ENCODE measurements at places on chromosomes 7 and 10.

GRCh38 chr7:139681463-139681755 is 96.4 kb downstream of the HIPK2 start:
- DNase-seq: no peak
- peaks cover 33% of the 10 kb centered on the region for H3K36me3 ChIP-seq
- H3K27ac ChIP-seq: no peak overlapping the region
- H3K4me1 ChIP-seq: peaks cover 51% of the 10 kb centered on the region

DNA sequence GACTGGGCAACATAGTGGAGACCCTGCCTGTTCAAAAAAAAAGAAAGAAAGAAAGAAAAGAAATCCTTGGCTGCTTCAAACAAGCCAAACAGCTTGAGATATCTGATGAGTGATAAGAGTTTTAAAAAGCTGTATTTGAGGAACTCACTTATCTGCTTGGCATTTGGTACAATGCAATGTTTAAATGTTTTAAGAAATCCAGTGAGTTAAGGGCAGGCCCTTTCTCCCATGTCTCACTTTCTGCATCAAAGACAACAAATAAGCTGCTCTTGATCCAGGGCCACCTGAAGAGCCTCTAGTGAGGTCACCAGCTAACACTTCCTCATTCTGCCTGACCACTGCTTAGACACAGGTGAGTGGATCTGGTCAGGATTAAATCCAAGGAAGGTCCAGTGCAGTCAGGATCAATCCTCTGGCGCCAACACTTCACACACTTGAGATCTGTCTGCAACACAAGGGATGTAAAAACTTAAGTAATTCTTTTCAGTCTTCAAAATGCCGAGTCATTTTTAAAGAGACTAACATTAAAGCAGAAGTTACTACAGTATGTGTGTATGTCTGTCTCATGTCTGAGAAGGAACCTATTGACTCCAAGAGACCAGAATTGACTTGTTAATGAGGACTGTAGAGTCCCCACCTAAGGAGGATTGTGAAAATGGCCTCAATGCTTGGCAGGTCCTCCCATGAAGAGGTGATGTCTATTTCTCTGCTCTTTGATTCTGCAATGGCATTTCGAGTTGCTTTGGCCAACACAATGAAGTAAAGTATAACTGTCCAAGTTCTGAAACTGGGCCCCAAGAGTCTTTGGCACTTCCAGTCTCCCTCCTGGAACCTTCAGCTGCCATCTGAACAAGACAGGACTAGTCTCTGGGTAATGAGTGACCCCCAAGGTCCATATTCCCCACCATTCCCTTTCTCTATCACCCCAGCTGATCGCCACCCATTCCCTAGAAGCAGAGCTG is 43.1 kb downstream of the CREB3L2 start:
- no peak for DNase-seq
- H3K27me3 ChIP-seq: no peaks in the 10 kb centered on the region
- peak overlapping the region; percentile 24 for H3K4me3 ChIP-seq
- H3K27ac ChIP-seq: peak overlapping the region; percentile 97
- H3K4me1 ChIP-seq: peaks cover 78% of the 10 kb centered on the region

GRCh38 chr7:4237296-4238235 is 444.5 kb upstream of the FOXK1 start:
- H3K4me1 ChIP-seq: peaks cover 10% of the 10 kb centered on the region
- H3K4me3 ChIP-seq: no peak overlapping the region

DNA sequence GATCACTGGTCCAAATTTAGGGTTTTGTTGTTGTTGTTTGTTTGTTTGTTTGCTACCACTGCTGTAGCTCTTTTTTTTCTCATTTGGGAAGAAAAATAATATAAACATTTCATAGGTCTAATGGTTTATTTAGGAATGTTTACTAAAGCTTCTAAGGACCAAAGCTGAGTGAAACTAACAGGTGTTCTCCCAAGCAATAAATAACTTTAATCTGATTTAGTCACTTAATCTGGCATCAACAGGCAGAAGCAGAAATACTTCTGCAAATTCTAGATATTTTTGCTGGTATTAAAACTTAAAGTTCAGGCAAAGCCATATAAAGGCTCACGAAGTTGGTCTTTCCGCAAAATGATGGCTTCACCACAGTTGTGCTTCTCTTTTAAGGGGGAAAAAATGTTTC is 144.5 kb upstream of the YAE1 start:
- H3K27ac ChIP-seq: no peak overlapping the region
- no peak for DNase-seq
- H3K4me3 ChIP-seq: no peak overlapping the region
- H3K27me3 ChIP-seq: peaks cover 3% of the 10 kb centered on the region
- H3K36me3 ChIP-seq: no peaks in the 10 kb centered on the region

- no peak overlapping the region for H3K4me3 ChIP-seq
- peaks cover 8% of the 10 kb centered on the region for H3K4me1 ChIP-seq
- no peaks in the 10 kb centered on the region for H3K36me3 ChIP-seq
Measured at GRCh38 chr7:69929622-69930021, 331.3 kb downstream of the AUTS2 start.

DNA sequence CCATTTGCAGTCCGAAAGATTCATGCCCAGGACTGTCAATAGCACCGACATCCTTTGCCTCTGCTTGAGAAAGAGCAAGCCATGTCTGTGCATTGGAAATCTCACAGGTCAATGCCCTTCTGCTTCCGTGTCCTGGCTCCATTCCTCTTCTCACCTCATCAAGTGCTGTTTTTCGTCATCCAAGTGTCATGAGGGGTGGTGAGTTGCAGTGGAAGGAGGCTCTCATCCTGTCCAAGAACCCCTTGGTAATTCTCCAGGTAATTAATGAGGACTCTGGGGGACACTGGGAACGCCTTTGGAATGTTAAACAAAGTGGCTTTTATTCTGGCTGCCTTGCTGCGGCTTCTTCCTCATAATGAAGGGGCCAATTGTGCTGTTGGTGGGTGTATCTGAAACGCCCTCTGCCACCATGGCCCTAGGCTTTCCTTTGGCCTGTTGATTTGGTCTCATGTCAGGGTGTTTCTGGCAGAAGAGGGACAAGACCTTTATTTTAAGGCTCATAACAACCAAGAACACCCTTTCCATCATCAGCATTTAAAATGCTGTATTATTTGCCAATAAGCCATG is 57.7 kb downstream of the PPP1R3C start:
- H3K27me3 ChIP-seq: no peaks in the 10 kb centered on the region
- DNase-seq: no peak
- H3K27ac ChIP-seq: no peak overlapping the region
- no peaks in the 10 kb centered on the region for H3K36me3 ChIP-seq

DNA sequence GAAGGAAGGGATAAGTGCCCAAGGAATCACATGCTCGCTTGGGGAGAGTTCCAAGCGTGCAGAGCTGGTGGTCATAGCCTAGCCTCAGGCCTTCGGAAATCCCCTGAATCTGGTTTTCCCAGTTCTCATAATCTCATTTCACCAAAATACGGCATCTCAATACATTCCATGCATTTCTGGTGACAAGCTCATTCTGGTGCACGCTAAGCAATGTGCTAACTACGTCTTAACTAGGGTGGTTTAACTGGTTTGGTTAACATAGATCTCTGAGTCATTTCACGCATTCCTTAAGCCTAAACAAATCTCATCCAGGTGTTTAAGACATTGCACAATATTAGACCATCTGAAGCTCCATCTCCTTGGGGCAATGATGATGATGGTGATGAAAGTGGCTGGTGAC is 72.9 kb upstream of the STEAP1B start:
- H3K27me3 ChIP-seq: no peaks in the 10 kb centered on the region
- H3K27ac ChIP-seq: peak overlapping the region; percentile 80
- no peak overlapping the region for H3K4me3 ChIP-seq
- no peaks in the 10 kb centered on the region for H3K36me3 ChIP-seq
- H3K4me1 ChIP-seq: peaks cover 3% of the 10 kb centered on the region

DNA sequence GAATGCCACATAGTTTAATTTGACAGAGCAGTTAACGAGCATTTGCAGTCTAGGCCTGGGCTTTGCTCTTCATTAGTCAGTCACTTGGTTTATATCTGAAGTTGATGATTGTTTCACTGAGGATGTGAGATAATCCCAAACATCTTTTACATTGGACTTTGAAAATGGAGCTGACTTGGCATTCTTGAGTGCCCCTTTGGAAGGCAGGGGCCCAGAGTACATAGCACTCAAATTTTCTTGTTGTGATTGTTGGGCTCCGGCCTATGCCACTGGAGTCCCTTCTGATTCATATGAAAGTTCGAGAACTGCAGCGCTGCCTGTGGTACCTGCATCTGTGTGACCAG is 21.9 kb downstream of the DNAJB6 start:
- peak overlapping the region; percentile 68 for H3K27ac ChIP-seq
- H3K4me3 ChIP-seq: no peak overlapping the region
- DNase-seq: no peak

- H3K4me1 ChIP-seq: peaks cover 2% of the 10 kb centered on the region
- H3K36me3 ChIP-seq: no peaks in the 10 kb centered on the region
- H3K4me3 ChIP-seq: no peak overlapping the region
- H3K27ac ChIP-seq: no peak overlapping the region
- DNase-seq: no peak
Measured at GRCh38 chr10:71001470-71001869, 113.1 kb upstream of the PCBD1 start.

DNA sequence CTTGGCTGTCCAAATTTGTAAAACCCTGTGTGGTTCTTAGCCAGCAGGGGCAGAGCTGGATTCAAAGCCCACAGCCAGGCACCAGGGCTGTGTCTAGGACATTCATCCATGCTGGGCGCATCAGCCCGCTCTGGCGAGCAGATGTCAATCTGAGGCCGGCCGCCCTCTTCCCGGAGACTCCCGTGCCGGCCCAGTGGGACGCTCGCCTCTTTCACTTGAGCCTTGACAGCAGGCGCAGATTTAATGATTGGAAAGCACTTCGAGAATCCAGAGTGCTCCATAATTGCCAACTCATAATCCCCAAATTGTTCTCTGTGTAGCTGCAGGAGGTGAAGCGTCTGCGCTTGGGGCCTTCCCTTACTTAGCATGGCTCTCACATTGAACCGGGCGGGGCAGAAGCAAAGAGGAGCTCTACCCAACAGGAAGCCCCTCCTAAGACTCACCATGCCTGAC is 36.7 kb downstream of the SLIT1 start:
- no peaks in the 10 kb centered on the region for H3K36me3 ChIP-seq
- peaks cover 29% of the 10 kb centered on the region for H3K4me1 ChIP-seq
- no peak for DNase-seq
- peak overlapping the region; percentile 65 for H3K4me3 ChIP-seq
- H3K27ac ChIP-seq: peak overlapping the region; percentile 35

DNA sequence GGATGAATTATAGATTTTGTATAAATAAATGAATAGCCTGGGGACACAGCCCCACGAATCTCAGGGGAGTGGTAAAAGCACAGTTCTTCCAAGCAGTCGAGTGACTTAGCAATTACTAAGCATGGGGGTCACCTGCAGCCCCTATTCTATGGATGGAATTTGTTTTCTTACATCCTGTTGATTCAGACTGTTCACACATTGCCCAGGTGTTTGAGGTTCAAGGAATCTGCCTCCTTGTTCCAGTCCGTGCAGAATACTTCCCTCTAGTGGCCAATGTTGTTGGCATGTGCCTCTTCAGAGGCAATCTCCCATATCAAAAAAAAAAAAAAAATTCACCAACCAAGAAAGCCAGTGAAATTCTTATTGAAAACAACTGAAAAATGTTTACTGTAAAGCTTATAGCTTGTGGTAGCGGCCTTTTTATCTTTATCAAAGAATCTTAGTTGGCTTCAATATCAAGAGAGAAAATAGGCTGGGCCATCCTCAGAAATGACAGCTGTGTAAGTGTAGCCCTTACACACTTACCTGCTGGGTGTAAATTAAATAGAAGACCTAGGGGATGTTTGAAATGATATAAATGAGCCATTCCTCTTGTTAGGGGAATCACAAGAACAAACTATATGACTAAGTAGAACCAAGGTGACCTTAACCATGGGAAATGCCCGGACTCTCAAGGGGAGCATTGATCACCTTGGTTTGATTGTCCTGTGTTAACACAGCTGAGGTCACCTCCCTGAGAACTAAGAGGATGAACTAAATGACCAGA is 7.8 kb downstream of the LIPM start:
- H3K36me3 ChIP-seq: no peaks in the 10 kb centered on the region
- H3K27ac ChIP-seq: no peak overlapping the region
- no peak for DNase-seq
- H3K27me3 ChIP-seq: peaks cover 7% of the 10 kb centered on the region
- H3K4me3 ChIP-seq: no peak overlapping the region
- peaks cover 6% of the 10 kb centered on the region for H3K4me1 ChIP-seq

- H3K27ac ChIP-seq: no peak overlapping the region
- H3K4me1 ChIP-seq: no peaks in the 10 kb centered on the region
- H3K4me3 ChIP-seq: no peak overlapping the region
- no peaks in the 10 kb centered on the region for H3K36me3 ChIP-seq
- no peak for DNase-seq
Measured at GRCh38 chr7:155336812-155337602, 39.3 kb downstream of the INSIG1 start.

- no peak for DNase-seq
- H3K36me3 ChIP-seq: peaks cover 13% of the 10 kb centered on the region
- H3K27ac ChIP-seq: no peak overlapping the region
- H3K4me1 ChIP-seq: no peaks in the 10 kb centered on the region
- no peaks in the 10 kb centered on the region for H3K27me3 ChIP-seq
Measured at GRCh38 chr7:76023002-76023401, 24.8 kb downstream of the STYXL1 start.

GRCh38 chr7:14902589-14903067 is at the start of gene DGKB:
DGKB (minus strand) TSS chr7:14902751.
- H3K4me1 ChIP-seq: no peaks in the 10 kb centered on the region
- peaks cover 20% of the 10 kb centered on the region for H3K27me3 ChIP-seq
- no peak within 1 kb of the TSS for H3K27ac ChIP-seq
- no peak within 1 kb of the TSS for H3K4me3 ChIP-seq

GRCh38 chr7:70781922-70782311 is 350.0 kb upstream of the GALNT17 start:
- peaks cover 19% of the 10 kb centered on the region for H3K4me1 ChIP-seq
- H3K36me3 ChIP-seq: peaks cover 69% of the 10 kb centered on the region
- H3K27me3 ChIP-seq: no peaks in the 10 kb centered on the region
- H3K4me3 ChIP-seq: peak overlapping the region; percentile 10

- no peaks in the 10 kb centered on the region for H3K27me3 ChIP-seq
- H3K4me3 ChIP-seq: no peak overlapping the region
- no peaks in the 10 kb centered on the region for H3K36me3 ChIP-seq
- H3K27ac ChIP-seq: no peak overlapping the region
- no peak for DNase-seq
Measured at GRCh38 chr10:106836933-106837663, 327.4 kb downstream of the SORCS1 start.

- no peak overlapping the region for H3K4me3 ChIP-seq
- H3K27ac ChIP-seq: no peak overlapping the region
- H3K4me1 ChIP-seq: peaks cover 5% of the 10 kb centered on the region
- no peaks in the 10 kb centered on the region for H3K36me3 ChIP-seq
- no peaks in the 10 kb centered on the region for H3K27me3 ChIP-seq
Measured at GRCh38 chr7:120743128-120743527, 114.8 kb downstream of the TSPAN12 start.

GRCh38 chr10:45442251-45442650 is 68.2 kb downstream of the ALOX5 start:
- no peaks in the 10 kb centered on the region for H3K36me3 ChIP-seq
- no peak overlapping the region for H3K27ac ChIP-seq
- DNase-seq: no peak
- peaks cover 4% of the 10 kb centered on the region for H3K4me1 ChIP-seq

GRCh38 chr7:135729230-135729629 is 1.2 kb upstream of the SLC13A4 start:
- H3K4me1 ChIP-seq: peaks cover 19% of the 10 kb centered on the region
- no peak overlapping the region for H3K27ac ChIP-seq
- no peaks in the 10 kb centered on the region for H3K36me3 ChIP-seq
- H3K27me3 ChIP-seq: peaks cover 7% of the 10 kb centered on the region
- no peak overlapping the region for H3K4me3 ChIP-seq
- no peak for DNase-seq

Data from type B pancreatic cell (in vitro differentiated cells).